Left ventricle myocardium inferior (tissue), 1 donor: ENCODE measurements at places on chromosomes 6 and 20. TPM values are rescaled to one million over a fixed set of nuclear protein-coding genes. Genes with fewer than 3 reads are reported as not detected.

DNA sequence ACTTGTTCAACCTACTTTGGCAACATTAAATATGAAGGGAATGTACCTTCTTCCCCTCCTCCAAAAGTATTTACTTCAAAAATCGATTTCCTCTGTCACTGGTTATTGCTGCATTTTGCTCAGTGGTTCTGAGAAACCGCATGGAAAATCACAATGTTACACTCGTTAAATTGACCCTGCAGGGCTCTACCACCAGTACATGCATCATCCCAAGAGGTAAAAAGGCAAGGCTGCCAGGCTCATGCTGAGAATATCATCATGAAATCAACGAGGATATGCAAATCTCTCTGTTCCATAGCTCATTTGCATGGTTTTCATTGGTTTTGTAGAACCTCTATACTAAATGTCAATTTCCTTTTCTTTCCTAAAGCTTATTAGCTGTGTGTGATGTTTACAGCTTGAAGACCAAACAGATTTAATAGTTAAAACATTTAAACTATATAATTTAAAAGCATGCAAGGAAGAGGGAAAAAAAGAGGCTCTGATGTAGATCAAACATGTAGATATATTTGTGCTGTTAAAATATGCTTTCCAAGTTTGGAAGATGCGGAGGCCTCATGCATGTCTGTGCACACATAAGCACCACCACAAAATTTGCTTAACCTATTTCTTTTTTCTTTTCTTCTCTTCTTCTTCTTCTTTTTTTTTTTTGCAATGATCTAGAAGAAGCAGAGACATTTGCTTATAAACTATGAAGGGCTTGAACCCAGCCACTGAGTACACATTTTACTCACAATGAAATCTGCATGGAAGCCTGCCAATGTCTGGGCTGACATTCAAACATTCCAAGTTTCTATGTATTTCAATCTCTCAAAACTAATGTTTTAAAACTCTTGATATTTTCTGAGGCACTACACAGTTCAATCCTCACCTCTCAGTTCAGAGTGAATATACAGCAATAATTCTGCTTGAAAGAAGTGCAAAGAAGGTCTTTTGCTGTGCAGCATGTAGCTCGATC lies 194.0 kb downstream of the GMPR start:
- DNase-seq = no peak

GRCh38 chr20:45448270-45448669 lies 21.3 kb upstream of the WFDC2 start:
- no peak for DNase-seq

- no peak for DNase-seq
These were observed 69.0 kb downstream of the ID4 start for GRCh38 chr6:19906171-19906570.

- DNase-seq = no peak
These were observed 11.4 kb downstream of the HLA-A start for GRCh38 chr6:29953686-29954085.

DNA sequence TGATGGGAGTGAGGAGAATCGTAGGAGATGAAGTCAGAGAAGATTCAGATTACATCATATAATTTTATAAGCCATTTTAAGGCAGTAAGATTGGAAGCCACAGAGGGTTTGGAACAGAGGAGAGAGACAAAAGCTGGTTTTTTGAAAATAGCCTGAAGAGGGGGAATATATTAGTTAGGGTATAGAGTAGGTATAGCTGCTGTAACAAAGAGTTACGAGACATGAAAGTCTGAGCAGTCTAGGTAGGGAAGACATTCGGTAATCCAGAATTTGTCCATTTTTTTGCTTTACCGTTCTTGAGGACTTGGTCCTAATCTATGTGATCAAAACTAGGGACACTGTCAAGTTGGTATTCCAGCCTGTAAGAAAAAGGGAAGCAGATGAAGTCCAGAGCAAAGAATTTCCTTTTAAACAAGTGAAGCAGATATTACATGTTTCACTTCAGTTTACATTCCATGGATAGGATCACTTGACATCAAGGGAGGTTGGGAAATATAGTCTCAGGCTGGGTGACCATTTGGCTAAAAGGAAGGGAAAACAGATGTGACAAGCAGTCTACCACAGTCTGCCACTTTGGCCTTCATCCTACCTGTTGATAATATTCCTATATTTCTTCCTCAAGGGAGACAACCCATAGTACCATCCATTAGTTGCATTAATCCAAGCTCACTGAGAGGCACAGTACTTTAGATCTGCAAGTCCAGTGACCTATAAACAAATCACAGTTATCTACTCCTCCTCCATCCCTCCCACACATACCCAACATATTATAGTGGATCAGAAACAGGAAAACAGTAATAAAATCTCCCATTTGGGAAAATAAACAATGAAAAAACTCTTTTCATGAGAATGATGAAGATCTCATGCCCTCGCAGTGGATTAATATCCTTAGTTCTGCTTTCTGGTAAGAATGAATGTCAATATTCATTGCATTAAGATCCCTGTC lies 10.2 kb downstream of the FAM135A start:
- no peak for DNase-seq

DNA sequence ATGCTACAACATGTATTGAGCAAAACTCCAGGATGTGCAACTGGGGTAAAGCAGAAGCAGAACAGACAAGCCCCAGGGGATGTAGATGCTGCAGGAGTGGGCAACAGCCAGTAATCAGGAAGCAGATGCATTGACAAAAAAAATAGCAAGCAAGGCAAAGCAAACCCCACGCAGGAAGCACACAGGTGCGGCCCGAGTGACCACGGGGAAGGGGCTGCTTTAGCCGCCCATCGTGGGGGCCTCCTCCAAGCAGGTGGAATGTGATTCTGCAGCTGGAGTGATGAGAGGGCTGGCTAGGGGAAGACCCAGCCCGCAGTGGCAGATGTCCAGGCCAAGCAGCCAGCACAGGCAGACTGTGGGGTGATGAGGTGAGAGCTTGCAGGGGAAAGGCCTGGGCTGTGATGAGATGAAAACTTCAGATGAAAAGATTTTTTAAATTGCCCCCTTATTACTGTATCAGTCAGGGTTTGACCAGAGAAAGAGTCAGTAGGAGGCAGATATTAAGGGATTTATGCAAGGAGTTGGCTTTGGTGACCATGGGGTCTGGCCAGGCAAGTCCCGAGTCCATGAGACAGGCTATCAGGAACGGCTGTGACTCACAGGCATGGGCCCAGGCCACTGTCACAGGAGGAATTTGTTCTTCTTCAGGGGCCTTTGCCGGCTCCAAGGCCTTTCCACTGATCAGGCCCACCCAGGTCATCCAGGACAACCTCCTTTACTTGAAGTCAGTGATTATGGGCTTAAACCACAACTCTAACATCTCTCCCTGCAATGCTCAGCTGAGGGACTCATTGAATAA lies 207.6 kb downstream of the ANKRD60 start:
- DNase-seq = no peak

DNA sequence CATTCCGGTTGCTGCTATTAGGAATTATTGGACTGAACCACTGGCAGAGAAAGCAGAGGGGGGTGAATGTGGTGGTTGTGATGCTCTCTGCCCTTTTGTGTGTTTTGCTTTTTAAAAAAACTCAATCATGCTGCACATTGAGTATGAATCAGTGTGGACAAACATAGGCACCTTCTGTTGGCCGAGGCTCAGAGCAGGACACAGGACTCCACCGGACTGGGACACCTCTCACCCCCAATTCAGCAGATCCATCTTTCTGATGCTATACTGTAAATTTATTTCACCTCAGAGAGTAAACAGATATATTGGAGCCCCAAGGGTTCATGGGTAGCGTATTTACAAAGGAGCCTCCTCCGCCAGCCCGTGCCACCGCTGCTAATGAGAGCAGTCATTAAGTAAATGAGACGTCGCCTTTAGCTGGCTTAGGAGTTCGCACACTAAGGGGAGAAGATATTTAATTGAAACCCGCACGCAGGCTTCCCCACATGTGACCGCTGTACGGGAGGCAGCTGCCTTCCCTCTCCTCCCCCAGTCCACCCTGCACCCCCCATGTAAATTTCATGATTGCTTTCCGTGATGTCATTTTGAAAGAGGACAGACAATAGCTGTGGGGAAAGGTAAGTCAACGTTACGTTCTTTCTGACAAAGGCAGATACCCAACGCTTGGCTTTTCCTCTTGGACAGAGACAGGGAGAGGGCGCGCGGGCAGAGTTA lies at the start of gene MYT1:
TSS of gene MYT1 (plus strand) at position 330 of the 714 bp plus-strand sequence. CDS start 34,410 bp downstream, outside the sequence.
- no peak for DNase-seq

DNA sequence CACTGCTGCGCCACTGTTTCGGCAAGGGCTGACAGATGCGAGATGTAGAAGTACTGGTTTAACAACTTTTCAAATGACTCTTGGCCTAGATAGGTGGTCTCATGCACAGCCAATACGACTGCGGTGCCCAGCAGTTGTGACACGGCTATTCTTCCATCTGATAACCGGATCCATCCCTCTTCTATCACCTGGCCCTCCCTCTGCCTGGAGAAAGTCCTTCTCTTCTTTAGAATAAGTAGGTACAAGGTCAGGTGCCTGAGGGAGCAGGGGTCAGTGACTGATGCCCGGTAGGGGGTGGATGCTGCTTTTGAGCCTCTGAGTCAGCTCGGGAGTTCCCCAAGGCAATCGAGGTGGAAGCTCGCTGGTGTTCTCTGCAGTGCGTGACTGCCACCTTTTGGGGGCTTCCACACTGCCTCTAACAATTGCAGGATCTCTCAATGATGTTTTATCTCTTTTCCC lies 166.8 kb upstream of the GRIK2 start:
- no peak for DNase-seq

HLA-DQA1 gene
- 5.4 TPM for total RNA-seq

DAAM2 gene
- total RNA-seq = 19.1 TPM

EYA4 gene
- total RNA-seq = 15.4 TPM

FAM209B gene
- total RNA-seq = 0.47 TPM

EDN3 gene
- not detected for total RNA-seq

PTCHD4 gene
- total RNA-seq = 1.0 TPM

MATN4 gene
- not detected for total RNA-seq

LRP11 gene
- 18.2 TPM for total RNA-seq

ZSCAN16 gene
- 2.1 TPM for total RNA-seq

RTF2 gene
- 88.7 TPM for total RNA-seq

TMEM14C gene
- total RNA-seq = 132 TPM

SLC9A8 gene
- 4.6 TPM for total RNA-seq

ANKRD6 gene
- 11.1 TPM for total RNA-seq
